ENCODE measurements at places on chromosomes 6 and 20. TPM values are rescaled to one million over a fixed set of nuclear protein-coding genes. Genes with fewer than 3 reads are reported as not detected.

DNA sequence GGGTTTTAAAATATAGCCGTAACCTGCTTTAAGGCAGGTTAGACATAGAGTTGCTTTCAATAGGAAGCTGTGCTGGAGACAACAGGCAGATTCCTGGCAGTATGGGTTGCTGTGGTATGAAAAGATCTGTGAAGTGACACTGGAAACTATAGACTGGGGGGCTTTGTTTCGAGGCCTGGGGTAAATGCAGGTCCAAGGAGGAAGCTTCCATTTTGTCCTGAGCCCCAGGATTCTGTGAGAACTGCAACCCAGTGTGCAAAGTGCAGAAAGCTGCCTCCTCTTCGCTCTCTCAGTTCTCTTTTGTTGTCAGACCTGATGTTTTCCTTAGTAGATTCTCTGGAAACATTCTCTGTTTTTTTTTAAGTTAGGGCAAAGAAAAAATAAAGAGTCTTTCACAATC is 86.9 kb downstream of the LYRM4 start:
- H3K4me1 ChIP-seq = no peaks in the 10 kb centered on the region
- H3K27me3 ChIP-seq = no peaks in the 10 kb centered on the region
- no peaks in the 10 kb centered on the region for H3K36me3 ChIP-seq
- H3K27ac ChIP-seq = no peak overlapping the region
- DNase-seq = no peak

DNA sequence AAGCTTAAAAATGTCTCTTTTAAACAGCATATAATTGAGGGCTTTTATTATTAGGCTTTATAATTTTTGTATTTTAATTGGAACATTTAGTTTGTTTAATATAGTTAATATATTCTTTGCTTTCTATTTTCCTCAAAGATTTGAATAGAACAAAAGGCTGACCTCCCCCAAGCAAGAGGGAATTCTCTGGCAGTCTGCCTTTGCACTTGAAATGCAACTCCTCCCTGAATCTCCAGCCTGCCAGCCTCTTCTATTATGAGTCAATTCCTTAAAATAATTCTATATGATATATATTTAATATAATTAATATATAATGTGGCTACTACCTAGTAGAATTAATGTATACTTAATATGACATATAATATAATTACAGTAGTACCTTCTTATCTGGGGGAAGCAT is 69.2 kb downstream of the PTPRA start:
- H3K4me3 ChIP-seq = no peak overlapping the region
- no peak overlapping the region for H3K27ac ChIP-seq
- no peaks in the 10 kb centered on the region for H3K36me3 ChIP-seq

DNA sequence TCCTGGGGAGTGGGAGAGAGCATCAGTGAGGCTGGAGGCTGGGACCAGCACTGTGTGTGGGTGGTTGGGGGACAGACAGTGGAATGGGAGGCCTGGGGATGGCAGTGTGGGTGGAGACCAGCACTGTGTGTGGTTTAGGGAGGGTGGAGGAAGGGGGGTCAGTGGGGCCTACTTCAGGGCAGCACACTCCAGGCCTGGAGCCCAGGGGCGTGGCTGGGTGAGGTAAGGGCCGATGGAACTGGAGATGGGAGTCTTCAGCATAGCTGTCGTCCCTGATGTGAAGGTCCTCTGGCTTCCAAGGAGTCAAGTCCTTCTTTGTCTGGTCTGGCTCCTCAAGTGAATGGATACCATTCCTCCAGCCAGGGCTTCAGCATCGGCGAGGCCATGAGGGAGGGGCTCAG is 18.6 kb downstream of the KCNK17 start:
- H3K4me3 ChIP-seq = no peak overlapping the region
- H3K4me1 ChIP-seq = peaks cover 6% of the 10 kb centered on the region
- no peaks in the 10 kb centered on the region for H3K36me3 ChIP-seq

GRCh38 chr20:49344975-49345374 is 67.1 kb upstream of the ZNFX1 start:
- H3K36me3 ChIP-seq = no peaks in the 10 kb centered on the region
- no peak overlapping the region for H3K4me3 ChIP-seq
- H3K27me3 ChIP-seq = no peaks in the 10 kb centered on the region
- peak overlapping the region; percentile 81 for H3K27ac ChIP-seq

DNA sequence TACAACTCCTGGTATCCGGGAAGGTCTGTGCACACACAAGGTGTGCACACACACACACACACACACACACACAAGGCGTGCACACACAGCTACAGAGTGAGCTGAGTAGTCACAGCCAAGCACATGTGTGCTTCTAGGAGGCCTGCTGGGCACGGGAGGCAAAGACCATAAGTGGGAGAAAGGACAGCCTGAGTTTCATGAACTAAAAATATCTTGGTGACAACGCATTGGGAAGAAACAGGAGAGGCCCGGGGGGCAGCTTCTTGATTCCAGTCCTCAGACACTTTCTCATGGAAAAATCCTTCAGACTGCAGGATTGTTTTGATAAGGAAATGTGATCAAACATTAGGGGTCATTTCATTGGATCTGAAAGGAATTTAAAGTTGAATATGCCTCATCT is 2.6 kb downstream of the TRAF3IP2 start:
- H3K36me3 ChIP-seq = no peaks in the 10 kb centered on the region
- peak overlapping the region; percentile 77 for H3K4me3 ChIP-seq
- H3K27me3 ChIP-seq = no peaks in the 10 kb centered on the region
- peak overlapping the region; percentile 93 for H3K27ac ChIP-seq
- peaks cover 67% of the 10 kb centered on the region for H3K4me1 ChIP-seq
- DNase-seq = no peak

DNA sequence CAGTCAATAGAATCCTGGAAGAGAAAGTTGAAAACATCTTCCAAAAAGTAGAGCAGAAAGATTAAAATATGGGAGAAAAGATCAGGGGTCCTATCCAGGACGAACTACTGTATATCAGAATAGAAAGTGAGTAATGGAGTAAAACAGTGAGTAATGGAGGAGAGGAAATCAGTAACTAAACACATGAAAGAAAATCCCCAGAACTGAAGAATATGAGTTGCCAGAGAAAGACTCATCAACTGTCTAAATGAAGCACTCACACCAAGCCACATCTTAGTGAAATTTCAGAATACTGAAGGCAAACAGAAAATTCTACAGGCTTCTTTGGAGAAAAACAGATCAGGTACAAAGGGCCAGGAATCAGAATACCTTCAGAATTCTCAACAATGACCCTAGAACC is 14.9 kb downstream of the IL17A start:
- no peak overlapping the region for H3K27ac ChIP-seq
- H3K27me3 ChIP-seq = no peaks in the 10 kb centered on the region
- no peak for DNase-seq
- H3K36me3 ChIP-seq = no peaks in the 10 kb centered on the region
- no peaks in the 10 kb centered on the region for H3K4me1 ChIP-seq

DNA sequence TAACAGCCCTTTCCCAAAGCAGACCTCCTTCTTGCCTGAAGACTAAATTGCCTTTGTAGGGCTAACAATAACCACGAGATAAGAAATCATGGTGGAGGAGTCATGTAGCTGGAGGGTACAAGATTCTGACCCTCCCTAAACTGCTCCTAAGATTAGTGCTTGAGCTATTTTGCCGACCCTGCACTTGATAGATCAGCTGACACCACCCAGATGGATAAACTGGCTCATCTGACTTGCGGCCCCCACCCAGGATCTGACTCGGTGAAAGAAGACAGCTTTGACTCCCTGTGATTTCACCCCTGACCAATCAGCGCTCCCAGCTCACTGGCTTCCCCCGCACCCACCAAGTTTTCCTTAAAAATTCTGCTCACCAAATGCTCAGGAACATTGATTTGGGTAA is 57.6 kb upstream of the UNC93A start:
- H3K4me1 ChIP-seq = no peaks in the 10 kb centered on the region
- H3K4me3 ChIP-seq = no peak overlapping the region
- H3K27me3 ChIP-seq = peaks cover 22% of the 10 kb centered on the region
- H3K36me3 ChIP-seq = no peaks in the 10 kb centered on the region

DNA sequence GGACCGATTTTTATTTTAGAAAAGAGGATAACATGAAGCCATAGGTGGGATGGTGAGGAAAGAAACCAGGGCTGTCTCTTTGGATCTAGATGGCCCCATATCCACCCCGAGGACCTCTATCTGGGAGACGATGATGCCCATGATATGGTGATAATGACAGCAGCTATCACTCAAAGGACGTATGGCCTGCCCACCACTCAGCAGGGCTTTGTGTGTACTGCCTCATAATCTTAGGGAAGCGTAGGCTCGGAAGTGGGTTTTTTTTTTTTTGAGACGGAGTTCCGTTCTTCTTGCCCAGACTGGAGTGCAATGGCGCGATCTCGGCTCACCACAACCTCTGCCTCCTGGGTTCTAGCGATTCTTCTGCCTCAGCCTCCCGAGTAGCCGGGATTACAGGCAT is 8.2 kb upstream of the TAF8 start:
- no peaks in the 10 kb centered on the region for H3K36me3 ChIP-seq
- H3K4me3 ChIP-seq = peak overlapping the region; percentile 7
- H3K27me3 ChIP-seq = no peaks in the 10 kb centered on the region
- peak overlapping the region; percentile 79 for H3K27ac ChIP-seq
- DNase-seq = no peak
- H3K4me1 ChIP-seq = peaks cover 80% of the 10 kb centered on the region

DNA sequence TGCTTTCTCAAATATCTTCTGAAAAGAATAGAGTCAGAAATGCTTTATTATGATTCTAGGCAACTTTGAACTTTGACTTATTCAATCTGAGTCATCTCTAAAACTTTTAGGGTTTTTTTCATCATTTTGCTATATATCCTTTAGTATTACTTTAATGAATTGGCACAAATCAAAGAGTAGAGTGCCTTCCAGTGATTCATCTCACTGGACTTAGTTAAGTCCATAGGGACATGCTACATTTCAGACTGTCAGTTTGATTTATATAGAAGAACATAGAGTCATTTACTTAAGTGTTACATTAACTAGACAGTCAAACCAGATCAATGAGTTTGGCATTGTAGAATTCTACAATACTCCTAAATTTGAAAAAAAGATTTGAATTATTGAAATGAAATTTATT is 1235.7 kb upstream of the MAP3K7 start:
- H3K4me1 ChIP-seq = no peaks in the 10 kb centered on the region
- H3K27ac ChIP-seq = no peak overlapping the region
- H3K36me3 ChIP-seq = no peaks in the 10 kb centered on the region
- no peak overlapping the region for H3K4me3 ChIP-seq

- no peak overlapping the region for H3K27ac ChIP-seq
- no peaks in the 10 kb centered on the region for H3K27me3 ChIP-seq
- no peaks in the 10 kb centered on the region for H3K36me3 ChIP-seq
- no peaks in the 10 kb centered on the region for H3K4me1 ChIP-seq
- no peak for DNase-seq
Measured at GRCh38 chr6:92763274-92763584, 656.1 kb downstream of the EPHA7 start.

- no peak overlapping the region for H3K4me3 ChIP-seq
- peak; percentile 98 for DNase-seq
- H3K4me1 ChIP-seq = peaks cover 74% of the 10 kb centered on the region
- H3K36me3 ChIP-seq = peaks cover 5% of the 10 kb centered on the region
Measured at GRCh38 chr6:111591370-111591900, 14.2 kb downstream of the TRAF3IP2 start.

- H3K36me3 ChIP-seq = peaks cover 27% of the 10 kb centered on the region
- DNase-seq = no peak
- H3K27me3 ChIP-seq = no peaks in the 10 kb centered on the region
- no peak overlapping the region for H3K27ac ChIP-seq
Measured at GRCh38 chr20:1941226-1941625, 46.0 kb downstream of the SIRPA start.

GRCh38 chr20:11301699-11302098 is 616.0 kb upstream of the BTBD3 start:
- no peaks in the 10 kb centered on the region for H3K27me3 ChIP-seq
- H3K4me3 ChIP-seq = no peak overlapping the region
- no peak for DNase-seq
- H3K27ac ChIP-seq = no peak overlapping the region

- H3K36me3 ChIP-seq = no peaks in the 10 kb centered on the region
- no peak for DNase-seq
- no peak overlapping the region for H3K27ac ChIP-seq
- H3K4me3 ChIP-seq = no peak overlapping the region
- no peaks in the 10 kb centered on the region for H3K27me3 ChIP-seq
Measured at GRCh38 chr6:80544976-80545722, 438.7 kb downstream of the BCKDHB start.

- no peaks in the 10 kb centered on the region for H3K4me1 ChIP-seq
- no peak overlapping the region for H3K27ac ChIP-seq
- DNase-seq = no peak
- no peaks in the 10 kb centered on the region for H3K27me3 ChIP-seq
- no peak overlapping the region for H3K4me3 ChIP-seq
Measured at GRCh38 chr20:44666066-44666465, 14.6 kb upstream of the ADA start.

- H3K27ac ChIP-seq = peak overlapping the region; percentile 1
- peaks cover 21% of the 10 kb centered on the region for H3K4me1 ChIP-seq
- H3K36me3 ChIP-seq = no peaks in the 10 kb centered on the region
- no peak overlapping the region for H3K4me3 ChIP-seq
- H3K27me3 ChIP-seq = no peaks in the 10 kb centered on the region
- DNase-seq = no peak
Measured at GRCh38 chr6:155980768-155981079, 525.1 kb upstream of the NOX3 start.

DNA sequence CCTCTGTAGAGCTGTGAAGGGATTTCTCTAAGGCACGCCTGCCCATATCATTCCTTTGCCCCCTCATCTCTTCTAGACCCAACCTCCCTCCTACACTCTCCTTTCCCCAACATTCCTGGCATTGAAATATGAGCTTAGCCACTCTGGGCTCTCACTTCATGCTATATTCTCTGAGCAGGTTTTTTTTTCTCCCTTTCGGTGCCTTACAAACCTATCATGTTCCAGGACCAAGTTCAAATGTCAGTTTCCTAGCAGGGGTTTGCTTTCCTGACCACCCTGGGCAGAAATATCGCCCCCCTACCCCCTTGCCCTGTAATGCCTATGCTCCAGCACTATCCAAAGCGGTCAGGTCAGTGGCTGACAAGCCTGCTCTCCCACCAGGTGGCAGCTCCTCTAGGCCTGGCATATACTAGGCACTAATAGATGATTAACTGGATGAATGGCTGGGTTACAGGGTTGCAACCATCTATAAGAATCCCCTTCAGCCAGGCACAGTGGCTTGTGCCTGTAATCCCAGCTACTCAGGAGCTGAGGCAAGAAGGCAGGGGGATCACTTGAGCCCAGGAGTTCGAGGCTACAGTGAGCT is 25.7 kb upstream of the AAR2 start:
- no peaks in the 10 kb centered on the region for H3K4me1 ChIP-seq
- no peak for DNase-seq
- H3K4me3 ChIP-seq = no peak overlapping the region
- H3K27ac ChIP-seq = no peak overlapping the region
- H3K27me3 ChIP-seq = no peaks in the 10 kb centered on the region

- no peak overlapping the region for H3K4me3 ChIP-seq
- H3K27ac ChIP-seq = no peak overlapping the region
- DNase-seq = no peak
- H3K4me1 ChIP-seq = peaks cover 17% of the 10 kb centered on the region
Measured at GRCh38 chr20:24987873-24988835, 4.4 kb downstream of the APMAP start.

The HLA-DQA1 gene
- 8.4 TPM for total RNA-seq

The TOMM34 gene
- 14.2 TPM for total RNA-seq

The ENTPD6 gene
- 39.0 TPM for total RNA-seq

The SLC35B2 gene
- total RNA-seq = 22.8 TPM

The EEF1A2 gene
- 17.8 TPM for total RNA-seq

The OSBPL2 gene
- 47.6 TPM for total RNA-seq

Data from esophagus muscularis mucosa (tissue), 4 donors.